ENCODE measurements at places on chromosomes 7 and 10. TPM values are rescaled to one million over a fixed set of nuclear protein-coding genes. Genes with fewer than 3 reads are reported as not detected.

- no peaks in the 10 kb centered on the region for H3K4me1 ChIP-seq
- H3K27ac ChIP-seq, result no peak overlapping the region
- DNase-seq, result no peak
- H3K36me3 ChIP-seq, result no peaks in the 10 kb centered on the region
- no peaks in the 10 kb centered on the region for H3K27me3 ChIP-seq
Observed at GRCh38 chr7:5457245-5457735, 33.7 kb upstream of the TNRC18 start.

The CREB3L2 gene
- 60.7 TPM for total RNA-seq

The GIMAP6 gene
- not detected for total RNA-seq

The IDI2 gene
- total RNA-seq, result not detected

DNA sequence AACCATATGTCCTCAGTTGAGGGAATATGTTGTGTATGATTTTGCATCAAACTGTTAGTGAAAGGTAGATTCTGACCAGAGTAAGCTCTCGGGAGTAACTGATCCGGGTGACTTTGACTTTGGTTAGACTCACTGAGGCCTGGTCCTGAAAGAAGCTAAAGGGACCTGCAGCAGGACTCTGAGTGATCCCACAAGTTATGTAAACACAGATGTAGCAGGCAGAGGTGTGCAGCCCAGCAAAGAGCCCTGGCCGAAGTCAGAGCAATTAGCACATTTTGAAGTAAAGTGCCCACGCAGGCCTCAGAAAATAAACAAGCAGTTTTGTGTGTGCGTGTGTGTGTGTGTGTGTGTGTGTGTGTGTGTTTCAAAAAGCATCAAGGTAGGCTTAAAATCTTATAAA, 245.6 kb upstream of the FERD3L start:
- DNase-seq, result no peak
- H3K27me3 ChIP-seq, result no peaks in the 10 kb centered on the region
- no peaks in the 10 kb centered on the region for H3K36me3 ChIP-seq
- H3K27ac ChIP-seq, result no peak overlapping the region

DNA sequence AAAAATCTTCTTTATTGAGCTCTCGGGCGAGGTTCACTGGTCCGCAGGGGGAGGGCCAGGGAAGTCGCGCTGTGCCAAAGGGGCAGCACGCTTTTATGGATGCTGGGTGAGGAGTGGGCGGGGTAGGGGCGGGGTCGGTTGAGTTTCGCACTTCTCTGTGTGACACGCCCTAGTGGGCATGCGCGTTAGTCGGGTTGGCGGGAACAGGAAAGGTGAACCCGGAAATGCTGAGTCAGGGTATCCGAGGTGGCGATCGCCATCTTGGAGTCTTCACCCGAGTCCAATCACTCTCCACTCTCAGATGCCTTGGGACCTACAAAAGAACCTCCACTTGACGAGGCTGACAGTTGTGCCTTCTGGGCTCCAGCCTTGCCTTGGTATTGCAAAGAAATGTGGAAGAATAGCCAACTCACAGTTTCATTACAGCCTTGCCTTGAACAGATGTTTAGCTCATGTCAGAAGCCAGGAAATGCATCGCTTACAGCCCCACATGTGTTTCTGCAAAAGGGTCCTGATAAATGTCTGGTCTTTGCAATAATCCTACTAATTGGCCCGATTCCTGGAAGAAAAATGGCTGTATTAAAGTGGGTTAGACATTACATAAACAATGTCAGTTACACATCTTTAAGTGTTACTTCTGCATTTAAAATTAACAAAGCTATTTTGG, 64.1 kb downstream of the AHR start:
- H3K27ac ChIP-seq, result no peak overlapping the region
- H3K36me3 ChIP-seq, result peaks cover 4% of the 10 kb centered on the region
- DNase-seq, result no peak
- no peaks in the 10 kb centered on the region for H3K27me3 ChIP-seq
- H3K4me1 ChIP-seq, result no peaks in the 10 kb centered on the region

The FAM180A gene
- total RNA-seq, result not detected

DNA sequence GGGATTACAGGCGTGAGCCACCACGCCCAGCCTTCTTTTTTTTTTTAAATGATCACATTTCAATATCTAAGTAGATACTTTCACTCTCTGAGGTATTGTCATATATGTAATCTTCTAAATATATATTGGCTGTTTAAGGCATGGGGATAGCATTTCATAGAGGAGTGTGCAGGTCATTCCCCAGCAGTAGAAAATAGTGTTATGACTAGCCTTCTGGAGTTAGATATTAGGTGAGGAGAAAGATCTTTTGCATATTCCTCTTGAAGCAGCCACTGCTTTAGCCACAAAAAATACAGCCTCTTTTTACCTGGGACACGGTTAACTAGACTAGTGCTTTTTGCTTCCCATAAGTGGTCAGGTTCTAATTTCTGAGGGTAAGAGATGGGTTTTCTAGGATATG, 28.9 kb downstream of the ADD3 start:
- DNase-seq, result no peak
- H3K4me3 ChIP-seq, result no peak overlapping the region
- no peaks in the 10 kb centered on the region for H3K36me3 ChIP-seq
- H3K27me3 ChIP-seq, result no peaks in the 10 kb centered on the region
- peaks cover 8% of the 10 kb centered on the region for H3K4me1 ChIP-seq
- no peak overlapping the region for H3K27ac ChIP-seq

DNA sequence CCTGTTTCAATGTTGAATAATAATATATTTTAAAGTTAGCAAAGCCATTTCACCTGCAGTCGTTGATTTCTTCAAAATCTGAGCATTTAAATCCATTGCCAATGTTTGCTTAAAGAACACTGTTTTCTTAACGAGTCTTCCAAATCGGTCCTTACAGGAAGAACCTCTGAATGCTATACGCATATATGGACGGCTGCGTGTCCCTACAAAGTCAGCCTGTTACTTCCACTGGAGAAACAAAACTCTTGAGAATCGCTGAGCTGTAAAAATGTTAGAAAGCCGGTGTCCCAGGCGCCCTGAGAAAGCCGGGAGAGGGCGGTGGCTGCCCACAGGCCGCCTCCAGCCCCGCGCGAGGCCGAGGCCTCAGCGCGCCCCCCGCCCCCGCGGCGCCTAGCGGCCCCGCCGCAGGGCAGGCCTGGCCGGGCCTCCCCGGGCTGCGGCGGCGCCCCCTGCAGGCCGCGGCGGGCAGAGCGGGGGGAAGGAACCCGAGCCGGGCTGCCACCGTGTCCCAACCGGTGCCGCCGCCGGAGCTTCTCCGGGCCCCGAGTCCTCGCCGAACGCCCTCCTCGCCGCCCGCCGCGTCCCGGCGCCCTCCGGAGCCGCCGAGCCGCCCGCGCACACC, at the start of gene FHIP2A:
Gene FHIP2A, plus strand, starts transcription at position 488 of the 622 bp plus-strand sequence. CDS start 299 bp downstream, outside the sequence.
- no peaks in the 10 kb centered on the region for H3K36me3 ChIP-seq
- no peaks in the 10 kb centered on the region for H3K4me1 ChIP-seq

GRCh38 chr7:74575811-74576210, 81.7 kb upstream of the GTF2I start:
- no peak overlapping the region for H3K27ac ChIP-seq
- no peak overlapping the region for H3K4me3 ChIP-seq
- no peak for DNase-seq
- H3K27me3 ChIP-seq, result no peaks in the 10 kb centered on the region

Data from H9 (cell line).